Upper lobe of left lung (tissue), 6 donors: ENCODE measurements at places on chromosomes 1 and 21.

DNA sequence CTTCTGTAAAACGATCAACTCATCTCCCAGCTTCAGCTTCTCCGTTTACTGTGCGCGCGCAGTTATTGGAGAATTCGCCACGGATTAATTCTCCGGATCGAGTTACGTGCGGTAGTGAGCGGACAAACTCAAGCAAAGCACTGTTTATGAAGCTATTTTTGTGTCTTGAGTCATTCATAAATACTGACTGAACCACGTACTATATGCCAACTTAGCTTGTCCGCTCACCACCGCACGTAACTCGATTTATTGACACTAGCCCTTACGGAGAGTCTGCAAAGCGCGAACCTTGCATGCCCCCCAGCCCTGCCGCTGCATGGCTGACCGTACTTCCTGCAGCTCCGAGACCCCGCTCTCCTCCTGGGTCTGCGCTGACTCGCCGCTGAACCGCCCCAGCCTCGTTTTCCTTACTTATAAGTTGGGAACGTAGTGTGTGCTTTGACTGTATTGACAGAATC is 773 bp downstream of the CHD1L start:
- no peak for DNase-seq

DNA sequence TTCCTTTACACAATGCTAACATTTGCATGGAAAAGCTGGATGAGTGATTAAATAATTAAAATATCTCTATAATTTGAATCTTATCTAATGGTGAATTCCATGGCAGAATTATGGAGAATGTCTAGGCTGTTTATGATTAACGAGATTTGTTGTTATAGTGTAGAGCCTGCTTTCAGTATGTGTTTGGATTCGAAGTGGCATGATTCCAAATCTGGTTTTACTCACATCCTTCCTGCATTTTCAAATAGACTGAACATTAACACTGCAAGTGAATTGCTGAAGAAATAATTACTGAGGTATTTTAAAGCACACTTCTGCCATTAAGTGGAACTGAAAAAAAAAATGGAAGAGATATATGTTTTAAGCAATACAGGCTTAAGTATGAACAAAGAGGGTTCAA is 5.1 kb upstream of the NEK7 start:
- no peak for DNase-seq

- DNase-seq = no peak
Observed at GRCh38 chr21:36753556-36753955, 54.6 kb downstream of the SIM2 start.

- DNase-seq = no peak
Observed at GRCh38 chr21:16841975-16842695, 670.7 kb upstream of the CXADR start.

- no peak for DNase-seq
Observed at GRCh38 chr1:14141656-14142055, 441.7 kb downstream of the PRDM2 start.

DNA sequence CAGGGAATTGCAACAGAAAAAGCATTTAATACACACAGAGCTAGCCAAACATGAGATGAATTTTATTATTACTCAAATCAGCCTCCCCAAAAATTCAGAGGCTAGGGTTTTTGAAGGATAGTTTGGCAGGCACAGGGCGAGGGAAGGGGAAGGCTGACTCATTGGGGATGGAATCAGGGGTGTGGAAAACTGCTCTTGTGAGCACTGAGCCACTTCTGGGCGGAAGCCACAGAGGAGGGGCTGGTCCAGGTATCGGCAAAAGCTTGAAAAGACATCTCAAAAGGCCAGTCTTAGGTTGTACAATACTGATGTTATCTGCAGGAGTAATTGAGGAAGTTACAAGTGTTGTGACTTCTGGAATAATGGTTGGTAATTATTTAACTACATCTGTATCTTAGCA is 109.4 kb downstream of the TLR5 start:
- no peak for DNase-seq

- DNase-seq = no peak
Observed at GRCh38 chr1:42686418-42686817, 4.2 kb downstream of the YBX1 start.

DNA sequence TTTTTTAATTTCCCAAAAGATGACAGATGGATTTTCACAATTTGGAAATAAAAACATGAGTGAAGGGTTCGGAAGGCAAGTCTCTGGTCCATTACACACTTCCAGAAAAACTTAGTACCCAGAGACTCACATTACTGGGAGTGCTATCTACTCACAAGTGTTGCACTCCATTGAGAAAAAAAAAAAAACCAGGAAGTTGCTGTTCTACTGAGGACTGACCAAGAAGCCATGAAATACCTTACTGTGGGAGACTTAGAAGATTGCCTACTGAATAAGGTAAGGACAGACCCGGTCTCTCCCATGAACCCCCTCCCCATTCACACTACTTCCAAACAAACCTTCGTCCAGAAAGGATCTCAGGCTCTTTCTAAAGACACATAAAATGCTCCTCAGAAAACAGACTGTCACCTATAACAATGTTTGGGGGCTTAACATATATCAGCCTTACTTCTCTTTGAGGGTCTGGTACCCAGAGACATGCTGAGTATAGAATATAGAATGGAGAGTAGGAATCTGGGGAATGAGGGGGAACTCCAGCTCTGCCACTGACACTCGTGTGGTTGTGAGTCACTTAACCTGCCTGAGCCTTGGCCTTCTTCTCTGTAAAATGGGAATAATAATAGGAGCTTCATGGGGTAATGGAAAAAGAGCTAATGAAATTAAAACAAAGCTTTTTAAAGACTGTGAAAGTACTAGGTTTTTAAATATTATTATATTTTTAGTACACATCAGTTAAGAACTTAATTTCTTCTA is 1.4 kb downstream of the MAB21L3 start:
- DNase-seq = no peak

- DNase-seq = no peak
Observed at GRCh38 chr1:93000291-93000690, 39.0 kb upstream of the DIPK1A start.

- no peak for DNase-seq
Observed at GRCh38 chr1:162627662-162628296, 4.5 kb upstream of the DDR2 start.

GRCh38 chr21:38223893-38224540 is 32.8 kb upstream of the KCNJ15 start:
- no peak for DNase-seq

DNA sequence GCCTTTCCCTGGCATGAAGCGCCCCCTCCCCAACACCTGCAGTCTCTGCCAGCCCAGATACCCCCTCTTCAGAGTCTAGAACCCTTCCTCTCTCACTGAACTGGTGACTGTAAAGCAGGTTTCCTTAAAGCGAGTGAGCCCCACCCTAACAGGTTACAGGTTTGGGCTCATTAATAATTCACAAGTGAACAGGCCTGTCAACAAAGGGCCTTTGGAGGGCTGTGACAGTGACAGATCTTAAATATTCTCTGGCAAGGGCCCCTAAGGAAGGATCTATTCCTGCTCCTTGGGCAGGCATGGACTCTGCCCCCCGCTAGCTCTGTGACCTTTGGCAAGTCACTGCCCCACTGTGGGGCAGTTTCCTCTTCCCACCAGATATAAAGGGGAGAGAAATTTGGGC is 5.6 kb upstream of the TTC39A start:
- DNase-seq = no peak

DNA sequence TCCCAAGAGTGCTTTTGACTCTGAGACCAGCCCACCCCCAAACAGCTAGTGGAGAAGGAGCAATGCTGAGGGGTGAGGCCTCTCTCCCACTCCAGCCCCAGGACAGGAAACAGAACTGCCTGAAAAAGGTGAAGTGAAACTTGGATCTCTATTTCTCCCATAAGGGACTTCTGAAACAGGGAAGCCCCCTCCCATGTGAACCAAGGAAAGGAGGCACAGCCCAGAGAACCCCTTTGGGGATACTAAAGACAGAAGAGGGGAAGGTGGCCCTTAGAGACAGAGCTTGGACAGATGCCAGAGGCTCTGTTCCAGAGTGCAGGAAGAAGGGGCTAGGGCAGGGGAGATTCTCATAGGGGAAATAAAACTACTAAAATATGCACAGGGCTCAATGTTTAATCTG is 2.9 kb downstream of the TNFAIP8L2 start:
- DNase-seq = no peak

DNA sequence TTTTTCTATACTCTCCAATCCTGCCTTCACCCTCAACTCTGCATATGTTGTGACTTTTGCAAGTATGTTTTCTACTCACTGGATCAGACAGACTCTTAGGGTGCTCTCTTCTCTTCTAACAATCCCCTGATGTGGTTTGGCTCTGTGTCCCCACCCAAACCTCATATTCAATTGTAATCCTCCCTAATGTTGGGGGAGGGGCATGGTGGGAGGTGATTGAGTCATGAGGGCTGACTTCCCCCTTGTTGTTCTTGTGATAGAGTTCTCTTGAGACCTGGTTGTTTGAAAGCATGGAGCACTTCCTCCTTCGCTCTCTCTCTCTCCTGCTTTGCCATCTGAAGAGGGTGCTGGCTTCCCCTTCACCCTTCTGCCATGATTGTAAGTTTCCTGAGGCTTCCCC is 148.9 kb upstream of the IGSF21 start:
- no peak for DNase-seq

DNA sequence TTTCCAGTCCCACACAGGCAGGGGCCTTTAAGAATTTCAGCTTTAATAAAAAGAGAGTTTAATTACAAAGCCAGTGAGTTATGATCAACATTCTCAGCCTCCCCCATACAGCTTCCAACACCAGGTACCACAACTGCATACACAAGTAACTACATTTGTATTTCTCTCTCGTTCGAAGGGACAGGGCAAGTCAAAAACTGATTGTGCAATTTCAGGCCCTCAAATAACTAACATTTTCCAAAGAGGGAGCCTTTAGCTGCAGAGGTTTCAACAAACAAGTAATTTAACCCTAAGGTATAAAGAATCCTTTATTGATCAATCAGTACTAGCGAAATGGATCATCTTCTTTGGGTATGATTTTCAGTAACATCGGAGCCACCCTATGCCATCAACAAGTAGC is 142.4 kb downstream of the ZNF281 start:
- DNase-seq = no peak

DNA sequence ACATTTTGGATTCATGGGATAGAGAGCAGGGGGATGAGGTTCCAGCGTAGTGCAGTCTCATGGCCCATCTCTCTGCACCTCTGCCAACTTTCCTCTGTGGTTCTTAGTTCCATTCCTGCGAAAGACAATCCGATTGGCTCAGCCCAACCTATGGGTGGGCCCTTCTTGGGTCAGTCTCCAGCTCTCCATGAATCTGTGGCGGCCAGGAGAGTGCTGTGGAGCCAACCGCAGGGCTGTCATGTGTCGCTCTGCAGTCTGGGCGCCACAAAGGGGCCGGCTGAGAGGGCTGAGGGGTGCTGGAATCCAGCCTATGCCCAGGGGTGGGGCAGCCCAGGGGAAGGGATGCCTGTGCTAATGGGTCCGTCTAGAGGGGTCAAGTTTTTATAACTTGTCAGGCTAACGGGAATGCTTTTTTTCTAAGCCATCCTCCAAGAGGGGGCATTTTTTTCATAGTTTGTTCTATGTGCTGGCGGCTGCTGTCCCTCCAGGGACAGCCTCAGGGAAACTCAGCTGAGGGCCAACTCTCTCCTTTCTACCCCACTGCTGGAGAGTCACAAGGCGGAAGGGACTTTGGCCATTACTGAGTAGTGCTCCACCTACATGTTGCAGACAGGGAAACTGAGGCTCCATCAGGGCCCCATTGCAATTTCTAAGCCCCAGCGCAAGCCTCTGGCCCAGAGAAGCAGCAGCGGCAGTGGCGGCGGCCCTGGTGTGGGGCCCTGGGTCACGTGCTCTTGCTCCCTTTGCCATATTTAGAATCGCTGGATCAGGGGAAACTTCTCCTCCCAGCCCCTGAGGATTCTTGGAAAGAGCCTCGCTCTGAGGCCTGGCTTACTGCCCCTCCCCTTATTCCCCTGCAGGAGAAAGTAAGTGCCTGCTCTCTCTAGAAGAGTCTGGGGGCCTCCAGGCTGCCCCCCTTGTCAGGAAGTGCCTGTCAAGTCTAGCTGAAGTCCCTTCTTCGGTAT is 23.4 kb downstream of the KCNQ4 start:
- DNase-seq = no peak

- DNase-seq = no peak
Observed at GRCh38 chr21:39625211-39625895, 12.6 kb downstream of the B3GALT5 start.

DNA sequence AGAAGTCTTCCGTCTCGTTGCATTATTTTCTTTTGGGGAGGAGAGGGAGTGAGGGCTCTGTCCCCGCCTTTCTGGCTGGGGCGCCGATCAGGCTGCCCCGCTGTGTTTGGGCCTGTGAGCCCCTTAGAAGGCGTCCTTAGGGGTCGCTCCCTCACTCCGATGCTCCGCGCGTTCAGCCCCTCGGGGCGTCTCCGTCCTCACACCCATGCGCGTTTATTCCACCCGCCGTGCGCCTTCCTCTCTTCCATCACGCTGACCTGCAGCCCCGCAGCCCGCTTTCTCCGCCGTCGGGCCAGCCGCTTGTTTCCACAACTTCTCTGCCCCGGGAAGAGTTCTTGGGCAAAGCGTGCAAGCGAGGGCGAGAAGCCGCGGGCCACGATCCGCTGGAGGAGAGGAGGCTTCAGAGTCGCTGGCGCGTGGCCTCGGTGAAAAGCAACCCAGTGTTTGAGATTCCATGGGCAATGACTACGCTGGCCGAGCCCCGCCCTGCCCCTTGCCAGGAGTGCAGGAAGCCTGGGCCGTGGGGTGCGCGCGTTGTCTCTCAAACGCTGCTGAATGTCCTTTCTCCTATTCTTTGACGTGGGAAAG is 27.7 kb downstream of the TRIM11 start:
- DNase-seq = peak; percentile 45

GRCh38 chr1:8063298-8064036 is 37.4 kb upstream of the ERRFI1 start:
- DNase-seq = no peak

GRCh38 chr1:86365896-86366295 is 30.2 kb downstream of the ODF2L start:
- DNase-seq = no peak

DNA sequence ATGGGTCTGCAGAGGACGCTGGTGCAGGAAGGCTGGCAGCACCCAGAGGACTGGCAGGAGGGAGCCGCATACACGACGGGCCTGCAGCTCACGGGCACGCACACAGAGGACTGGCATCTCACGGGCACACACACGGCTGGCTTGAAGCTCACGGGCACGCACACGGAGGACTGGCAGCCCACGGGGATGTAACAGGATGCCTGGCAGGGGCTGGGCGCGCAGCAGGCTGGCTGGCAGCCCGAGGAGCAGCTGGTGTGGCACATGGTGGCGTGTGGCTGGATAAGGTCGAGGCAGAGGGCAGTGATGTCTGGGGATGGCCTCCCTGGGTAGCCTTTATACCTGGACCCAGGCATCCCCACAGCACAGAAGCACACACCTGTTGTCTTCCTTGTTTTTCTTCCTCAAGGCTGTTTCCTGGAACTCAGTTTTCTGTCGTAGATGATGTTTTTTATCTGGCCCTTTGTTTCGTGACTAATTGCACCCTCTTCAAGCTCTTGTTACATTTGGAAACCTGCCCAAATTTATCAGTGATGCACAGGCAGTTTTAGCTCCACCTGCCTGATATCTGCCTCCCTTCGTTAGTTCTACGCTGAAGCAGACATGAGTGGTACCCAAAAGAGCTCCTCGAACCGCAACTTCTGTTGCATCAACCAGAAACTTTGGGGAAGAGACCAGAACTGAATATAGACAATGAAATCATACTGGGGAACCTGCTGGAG is at the start of gene KRTAP12-1:
Gene KRTAP12-1 (minus strand): TSS at position 303 of the 719 bp plus-strand sequence. CDS start 40 bp downstream, at position 263.
- DNase-seq = no peak

GRCh38 chr1:185040408-185040735 is 5.0 kb upstream of the RNF2 start:
- no peak for DNase-seq

GRCh38 chr1:32754317-32755097 is 51.9 kb upstream of the SYNC start:
- no peak for DNase-seq

GRCh38 chr1:166190400-166190799 is 23.6 kb upstream of the FAM78B start:
- DNase-seq = no peak

GRCh38 chr1:231130544-231130943 is 31.3 kb upstream of the TRIM67 start:
- DNase-seq = no peak
